ENCODE measurements at places on chromosomes 6 and 20.
A peak's percentile ranks its signal among the peaks of the same experiment; 100 is the strongest.

DNA sequence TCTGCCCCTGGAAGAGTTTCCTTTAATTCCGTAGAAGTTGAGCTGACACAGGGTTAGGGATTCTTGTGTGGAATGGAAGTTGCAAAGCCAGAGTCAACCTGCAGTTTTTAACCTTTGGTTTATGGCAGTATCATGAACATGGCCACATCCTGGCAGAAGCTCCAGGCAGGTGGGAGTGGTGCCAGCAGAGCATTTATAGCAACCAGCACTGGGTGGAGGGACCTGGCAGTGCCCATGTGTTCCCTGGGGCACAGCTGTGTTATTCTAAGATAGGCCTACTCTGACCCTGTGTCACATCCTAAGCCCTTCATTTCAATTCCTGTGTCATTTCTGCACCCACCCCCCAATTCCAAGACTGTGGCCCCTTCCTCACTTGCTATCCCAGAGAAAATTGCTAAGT is 26.1 kb upstream of the ZNF831 start:
- DNase-seq: no peak

DNA sequence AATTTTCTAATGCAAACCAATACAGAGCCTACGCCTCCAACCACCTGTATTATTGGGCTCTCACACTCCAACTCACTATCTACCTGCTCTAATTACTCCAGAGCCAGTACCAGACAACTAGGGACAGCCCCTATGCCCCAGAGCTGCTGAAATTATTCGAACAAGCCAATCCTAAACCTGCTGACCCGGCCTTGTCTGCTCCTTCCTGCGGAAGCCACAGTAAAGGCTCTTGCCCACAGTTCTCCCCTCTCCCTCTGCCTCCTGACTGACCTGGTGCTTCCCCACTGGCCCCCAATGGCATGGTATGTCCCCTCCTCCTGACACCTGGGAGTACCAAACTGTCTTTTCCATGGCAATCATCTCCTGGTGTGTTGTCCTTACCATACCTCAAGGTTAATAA is 4.1 kb upstream of the TOX2 start:
- DNase-seq: no peak

GRCh38 chr6:56433119-56433518 is 185.7 kb upstream of the COL21A1 start:
- no peak for DNase-seq

- DNase-seq: no peak
Observed at GRCh38 chr6:130955755-130956154, 107.3 kb downstream of the EPB41L2 start.

GRCh38 chr6:105215506-105215905 is 35.7 kb upstream of the POPDC3 start:
- DNase-seq: no peak

DNA sequence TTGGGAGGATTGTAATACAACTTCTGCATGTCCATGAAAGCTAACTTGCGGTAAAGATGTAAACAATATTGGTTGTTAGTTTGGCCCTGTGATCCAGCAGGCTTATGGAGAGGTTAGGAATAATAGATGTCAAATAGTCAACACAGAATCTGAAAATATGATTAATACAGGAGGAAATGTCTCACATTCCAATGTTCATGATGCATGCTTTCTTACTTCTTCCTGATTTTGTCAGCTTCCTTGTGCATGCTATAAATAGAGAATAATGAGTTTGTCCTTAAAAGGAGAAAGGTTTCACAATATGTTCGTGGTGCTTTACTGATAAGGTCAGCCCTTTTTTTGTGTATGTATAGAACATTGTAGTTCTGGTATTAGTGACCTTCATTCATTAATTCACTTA is 136.7 kb downstream of the MMUT start:
- no peak for DNase-seq

DNA sequence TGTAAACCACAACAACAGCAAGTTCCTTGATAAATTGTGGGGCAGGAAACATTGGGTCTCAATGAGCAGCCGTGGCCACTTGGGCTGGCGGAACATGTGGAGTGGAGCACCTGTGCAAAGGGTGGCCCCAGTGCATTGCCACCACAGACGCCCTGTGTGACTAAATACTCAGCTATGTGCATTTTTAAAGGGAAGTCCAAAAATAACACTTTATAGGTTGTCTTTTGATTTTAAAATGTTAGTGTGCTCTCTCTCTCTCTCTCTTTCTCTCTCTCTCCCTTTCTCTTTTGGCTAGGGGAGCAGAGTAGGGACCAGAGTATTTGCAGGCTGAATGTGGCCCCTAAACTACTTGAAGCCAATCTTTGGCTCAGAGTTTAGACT is 236.3 kb downstream of the BCAS1 start:
- DNase-seq: no peak

- DNase-seq: no peak
Observed at GRCh38 chr6:135282395-135282794, 101.3 kb downstream of the MYB start.

DNA sequence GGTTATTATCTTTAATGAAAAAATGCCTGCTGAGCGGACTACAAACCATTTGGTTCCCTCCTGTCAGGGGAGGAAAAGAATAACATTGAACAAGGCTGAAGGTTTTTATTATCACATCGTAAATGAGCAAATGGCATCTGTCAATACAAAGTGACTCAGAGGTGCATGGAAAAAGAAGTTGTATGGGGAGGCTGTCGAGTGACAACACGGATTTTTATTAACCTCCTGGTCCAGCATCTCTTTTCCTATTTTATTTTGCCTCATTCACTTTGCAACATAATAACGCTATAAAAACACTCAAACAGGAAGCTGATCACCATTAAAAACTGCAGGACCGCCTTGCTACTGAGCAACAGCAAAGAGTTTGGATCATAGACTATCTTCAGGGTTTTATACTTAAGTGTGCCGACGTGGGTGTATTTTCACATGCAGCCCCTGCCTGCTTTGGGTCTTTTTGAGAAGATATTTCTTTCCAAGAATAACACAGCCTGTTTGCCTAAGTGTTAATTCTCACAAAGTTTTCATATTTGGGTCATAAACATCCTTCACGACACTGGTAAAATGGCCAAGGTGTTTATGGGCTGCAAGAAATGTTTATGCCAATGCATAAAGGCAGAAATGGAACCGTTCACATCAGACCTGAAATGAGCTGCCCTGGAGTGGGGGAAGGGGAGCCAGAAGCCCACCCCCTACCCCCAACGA is 132.1 kb upstream of the SALL4 start:
- DNase-seq: no peak

GRCh38 chr20:61551401-61551800 is 299.3 kb downstream of the CDH4 start:
- no peak for DNase-seq

- DNase-seq: no peak
Observed at GRCh38 chr6:25916330-25916729, 14.2 kb downstream of the SLC17A2 start.

- no peak for DNase-seq
Observed at GRCh38 chr6:45505470-45505869, 127.7 kb upstream of the SUPT3H start.

DNA sequence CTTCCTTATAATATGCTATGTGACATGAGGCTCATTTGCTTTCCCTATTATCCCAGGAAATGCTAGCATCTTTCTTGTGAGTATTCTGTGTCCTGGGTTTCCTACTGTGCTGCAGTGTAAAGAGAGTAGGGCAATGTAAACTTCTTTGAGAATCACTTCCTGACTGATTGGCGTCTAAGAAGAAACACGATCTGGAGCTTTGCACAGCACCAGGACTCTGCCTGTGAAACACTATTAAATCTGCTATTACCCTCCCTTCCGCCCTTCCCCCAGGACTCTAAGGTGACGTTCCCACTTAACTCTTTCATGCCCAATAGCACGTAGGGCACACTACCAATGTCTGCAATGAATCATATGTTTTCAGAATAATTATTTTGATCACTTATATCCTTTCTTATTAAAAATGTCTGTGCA is 607.3 kb upstream of the CITED2 start:
- no peak for DNase-seq

DNA sequence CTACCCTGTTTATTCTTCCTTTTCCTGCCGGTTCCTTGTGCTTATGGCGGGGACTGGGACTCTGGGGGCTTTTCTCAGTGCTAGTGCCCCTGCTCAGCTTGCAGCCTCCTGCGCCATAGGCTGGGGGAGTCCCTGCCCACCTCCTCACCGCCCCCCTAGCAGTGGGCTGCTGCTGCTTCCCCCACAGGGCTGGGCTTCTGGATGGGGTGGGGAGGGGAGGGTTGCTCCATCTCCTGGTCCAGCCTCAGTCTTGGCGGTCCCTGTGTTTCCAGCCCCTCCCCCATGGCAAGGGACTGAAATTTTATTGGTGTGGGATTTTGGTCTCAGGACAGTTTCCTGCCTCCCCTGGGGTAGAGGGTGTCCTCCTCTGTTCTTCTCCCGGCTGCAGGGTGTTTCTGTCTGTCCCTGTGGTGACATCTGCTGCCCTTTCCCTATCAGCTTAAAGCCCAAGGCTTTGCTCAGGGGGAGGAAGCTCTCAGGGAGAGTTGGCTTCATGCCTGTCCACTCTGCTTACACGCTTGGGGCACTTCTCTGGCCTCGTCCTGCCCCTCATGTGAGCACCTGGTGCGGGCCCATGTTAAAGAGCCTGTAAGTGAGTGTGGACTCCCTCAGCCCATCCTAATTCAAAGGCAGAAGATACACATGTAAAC is 100.6 kb downstream of the HIVEP1 start:
- DNase-seq: no peak

- DNase-seq: no peak
Observed at GRCh38 chr20:53639128-53639527, 45.5 kb upstream of the ZNF217 start.

- no peak for DNase-seq
Observed at GRCh38 chr6:42989923-42990322, 5.6 kb downstream of the PPP2R5D start.

GRCh38 chr20:58102261-58102660 is 126.2 kb downstream of the ANKRD60 start:
- no peak for DNase-seq

DNA sequence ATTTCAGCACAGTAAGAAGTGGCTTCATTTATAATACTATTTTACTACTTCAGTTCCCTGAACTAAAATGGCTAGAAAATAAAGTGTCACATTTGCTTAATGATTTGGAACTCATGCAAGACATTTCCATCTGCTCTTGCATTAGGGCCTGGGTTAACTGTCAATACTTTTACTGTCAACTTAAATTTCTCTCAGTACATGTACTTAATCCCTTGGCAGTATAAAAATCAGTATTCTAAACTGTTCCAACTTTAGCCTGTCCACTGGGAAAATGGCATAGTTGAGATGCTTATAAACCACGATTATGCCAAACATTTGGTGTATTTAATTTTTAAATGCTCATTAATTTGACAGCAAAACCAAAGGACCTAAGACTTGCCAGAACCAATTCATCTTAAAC is 154.5 kb downstream of the ASCC3 start:
- DNase-seq: no peak

DNA sequence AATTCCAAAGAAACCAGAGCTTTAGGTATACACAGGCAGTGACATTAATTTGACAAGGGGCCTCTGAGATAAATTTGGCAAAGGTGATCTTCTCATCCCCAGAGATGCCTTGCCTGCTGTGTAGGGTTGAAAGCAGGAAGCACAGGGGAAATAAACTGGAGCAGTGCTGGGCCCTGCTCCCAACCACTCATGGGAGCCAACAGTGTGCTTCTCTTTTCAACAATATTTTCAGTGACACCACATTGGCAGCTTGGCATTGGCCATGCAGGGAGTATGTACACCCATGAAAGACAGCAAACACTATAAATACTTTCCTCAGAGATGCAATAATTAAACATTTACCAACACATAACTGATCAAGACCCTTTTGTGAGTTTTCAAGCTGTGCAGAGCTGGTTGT is 90.7 kb upstream of the F13A1 start:
- DNase-seq: no peak

DNA sequence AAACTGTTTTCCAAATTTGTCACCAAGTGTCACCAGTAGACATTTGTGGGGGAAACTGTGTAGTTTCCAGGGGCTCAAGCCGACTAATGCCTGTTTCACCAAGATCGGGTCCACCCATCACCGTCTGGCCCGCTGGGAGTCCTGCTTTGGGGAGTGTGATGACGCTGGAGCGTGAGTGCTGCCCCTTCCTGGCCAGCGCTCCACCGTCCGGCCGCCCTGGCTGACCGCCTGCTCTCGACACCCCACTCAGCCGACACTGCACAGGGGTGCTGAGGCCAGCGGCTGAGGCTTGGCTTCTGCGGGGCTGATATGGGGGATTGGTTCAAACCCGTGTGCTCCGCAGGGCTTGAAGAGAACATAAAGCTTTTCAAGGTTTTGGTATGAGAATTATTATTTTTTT is 160.1 kb downstream of the SMOC2 start:
- DNase-seq: no peak

- DNase-seq: no peak
Observed at GRCh38 chr20:53445321-53445731, 148.3 kb downstream of the ZNF217 start.

DNA sequence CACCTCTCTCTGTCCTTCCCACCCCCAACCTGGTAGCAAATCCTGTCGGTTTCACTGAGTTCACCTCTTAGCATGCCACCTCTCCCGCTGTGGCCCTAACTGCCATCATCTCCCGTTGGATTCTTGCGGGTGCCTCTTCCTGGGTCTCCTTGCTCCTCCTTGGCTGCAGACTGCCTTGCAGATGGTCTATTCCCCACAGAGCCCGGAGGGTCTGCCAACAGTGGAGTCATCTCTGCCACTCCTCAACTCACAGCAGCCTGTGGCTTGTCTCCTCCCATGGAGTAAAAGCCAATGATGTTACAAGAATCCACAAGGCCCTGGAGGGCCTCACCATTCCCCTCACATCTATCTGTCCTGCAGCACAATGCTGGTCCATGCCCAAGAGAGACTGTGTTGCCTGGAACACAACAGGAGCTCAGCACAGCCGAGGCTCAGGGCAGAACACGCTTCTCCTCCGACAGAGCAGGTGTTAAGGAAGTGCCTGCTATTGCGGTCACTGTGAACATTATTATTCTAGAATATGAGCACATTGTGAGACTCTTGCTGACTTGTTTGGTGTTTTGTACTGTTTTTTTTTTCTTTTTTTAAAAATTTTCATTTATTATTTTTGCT is 241.8 kb upstream of the SULF2 start:
- DNase-seq: no peak

DNA sequence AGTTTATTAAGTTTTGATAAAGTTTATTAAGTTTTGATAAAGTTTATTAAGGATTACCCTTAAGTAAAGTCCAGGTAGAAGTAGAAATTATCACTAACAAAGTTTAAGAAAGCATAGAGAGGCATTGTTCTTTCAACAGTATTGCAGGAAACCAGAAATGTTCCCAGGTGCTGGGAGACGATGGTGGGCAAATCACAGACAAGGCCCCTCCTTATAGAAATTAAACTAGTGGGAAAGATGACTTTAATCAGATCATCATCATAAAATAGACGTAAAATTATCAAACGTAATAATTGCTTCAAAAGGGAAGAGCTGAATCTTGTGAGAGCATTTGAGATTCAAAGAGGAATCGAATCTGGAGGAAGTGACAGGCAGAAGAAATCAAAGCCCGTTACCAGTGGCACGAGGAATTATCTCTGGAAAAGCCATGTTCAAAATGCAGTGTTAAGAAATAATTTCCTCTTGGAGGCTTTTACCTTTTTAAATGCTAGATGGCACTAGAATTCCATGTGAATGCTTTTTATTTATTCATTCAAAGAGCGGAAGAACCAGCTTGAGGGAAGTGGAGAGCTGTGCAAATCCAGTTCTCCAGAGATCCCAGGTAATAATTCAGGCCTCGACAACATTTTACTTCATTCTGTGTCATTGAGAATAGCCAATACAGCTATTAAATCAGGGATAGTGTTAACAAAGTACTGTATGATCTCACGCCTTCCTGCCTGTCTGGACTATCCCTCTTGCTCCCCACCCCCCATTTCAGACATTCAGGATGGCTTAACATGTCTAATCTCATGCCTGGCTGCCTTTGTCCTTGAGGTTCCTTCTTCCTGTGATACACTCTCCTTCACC is 1.0 kb upstream of the APMAP start:
- peak; percentile 68 for DNase-seq

- no peak for DNase-seq
Observed at GRCh38 chr20:18466574-18466893, 296 bp downstream of the DZANK1 start.

All from midbrain (tissue), 1 donor.